Stimulated activated CD8-positive, alpha-beta memory T cell treated with anti-CD3 and anti-CD28 coated beads, Interleukin-15, amount 100 ng/mL, for 1 hour (primary cell): ENCODE measurements at places on chromosomes 7 and 10.

GRCh38 chr7:151008143-151008510 lies 16.2 kb downstream of the ATG9B start:
- DNase-seq, result no peak

GRCh38 chr10:130568246-130568645 lies 432.1 kb downstream of the GLRX3 start:
- DNase-seq, result no peak

GRCh38 chr7:78777829-78778228 lies 675.6 kb downstream of the MAGI2 start:
- no peak for DNase-seq

GRCh38 chr7:30913821-30914515 lies 2.3 kb downstream of the AQP1 start:
- no peak for DNase-seq

- DNase-seq, result no peak
Measured at GRCh38 chr10:128437786-128438345, 311.6 kb upstream of the MKI67 start.

DNA sequence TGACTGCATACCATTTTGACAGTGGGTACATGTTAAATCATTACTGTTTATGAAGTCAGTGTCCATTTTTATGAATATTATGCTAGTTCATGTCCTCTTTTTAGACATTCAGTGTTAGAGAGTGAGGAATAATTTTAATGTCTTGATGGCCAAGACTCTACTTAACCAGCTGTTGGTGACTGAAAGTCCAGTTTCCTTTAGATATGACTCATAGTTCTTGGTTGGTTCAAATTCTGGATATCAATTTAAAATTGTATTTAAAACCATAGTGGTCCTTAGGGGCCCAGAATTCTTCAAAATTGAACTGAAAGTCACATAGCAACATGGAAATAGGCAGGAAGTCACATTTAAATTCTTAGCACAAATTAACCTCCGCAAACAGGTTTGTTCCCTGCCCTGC lies 196.5 kb upstream of the PRPS1L1 start:
- no peak for DNase-seq

DNA sequence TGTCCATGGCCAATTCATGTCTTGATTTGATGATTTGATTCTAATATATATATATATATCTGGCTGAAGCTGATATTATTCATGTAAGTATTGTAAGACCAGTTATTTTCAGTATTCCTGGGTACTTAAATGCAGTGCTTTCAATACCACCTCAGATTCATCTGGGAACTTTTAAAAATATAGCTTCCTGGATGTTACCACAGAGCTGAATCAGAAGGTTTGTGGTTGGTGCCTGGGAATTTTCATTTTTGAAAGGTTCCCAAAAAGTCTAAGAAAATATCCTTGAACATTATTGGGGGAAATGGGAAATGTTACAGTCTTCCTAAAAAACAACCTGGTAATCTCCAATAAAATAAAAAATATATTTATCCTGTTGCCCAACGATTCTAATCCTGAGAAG lies 10.7 kb upstream of the PPP3CB start:
- no peak for DNase-seq

GRCh38 chr7:102042016-102042656 lies 224.7 kb downstream of the CUX1 start:
- no peak for DNase-seq

DNA sequence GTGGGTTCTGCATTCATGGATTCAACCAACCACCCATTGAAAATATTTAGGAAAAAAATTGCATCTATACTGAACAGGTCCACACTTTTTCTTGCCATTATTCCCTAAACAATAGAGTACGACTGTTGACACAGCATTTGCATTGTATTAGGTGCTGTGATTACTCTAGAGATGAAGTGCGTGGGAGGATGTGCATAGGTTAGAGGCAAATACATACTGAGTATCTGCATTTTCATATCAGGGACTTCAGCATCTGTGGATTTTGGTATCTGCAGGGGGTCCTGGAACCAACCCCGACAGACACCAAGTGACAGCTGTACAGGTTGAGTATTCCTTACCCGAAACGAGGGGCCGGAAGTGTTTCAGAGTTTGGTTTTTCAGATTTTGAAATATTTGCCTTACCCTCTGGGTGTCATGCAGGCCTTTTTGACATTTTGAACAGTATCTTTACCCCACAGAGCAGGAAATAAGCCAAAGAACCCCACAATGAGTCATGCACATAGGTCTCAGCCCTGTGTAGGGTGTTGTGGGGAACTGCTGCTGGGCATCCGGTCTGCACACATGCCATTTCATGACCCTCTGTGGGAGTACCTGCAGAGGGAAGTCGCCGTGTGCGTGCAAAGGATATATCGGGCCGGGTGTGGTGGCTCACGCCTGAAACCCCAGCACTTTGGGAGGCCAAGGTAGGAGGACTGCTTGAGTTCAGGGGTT lies 14.5 kb downstream of the NUDT5 start:
- no peak for DNase-seq

DNA sequence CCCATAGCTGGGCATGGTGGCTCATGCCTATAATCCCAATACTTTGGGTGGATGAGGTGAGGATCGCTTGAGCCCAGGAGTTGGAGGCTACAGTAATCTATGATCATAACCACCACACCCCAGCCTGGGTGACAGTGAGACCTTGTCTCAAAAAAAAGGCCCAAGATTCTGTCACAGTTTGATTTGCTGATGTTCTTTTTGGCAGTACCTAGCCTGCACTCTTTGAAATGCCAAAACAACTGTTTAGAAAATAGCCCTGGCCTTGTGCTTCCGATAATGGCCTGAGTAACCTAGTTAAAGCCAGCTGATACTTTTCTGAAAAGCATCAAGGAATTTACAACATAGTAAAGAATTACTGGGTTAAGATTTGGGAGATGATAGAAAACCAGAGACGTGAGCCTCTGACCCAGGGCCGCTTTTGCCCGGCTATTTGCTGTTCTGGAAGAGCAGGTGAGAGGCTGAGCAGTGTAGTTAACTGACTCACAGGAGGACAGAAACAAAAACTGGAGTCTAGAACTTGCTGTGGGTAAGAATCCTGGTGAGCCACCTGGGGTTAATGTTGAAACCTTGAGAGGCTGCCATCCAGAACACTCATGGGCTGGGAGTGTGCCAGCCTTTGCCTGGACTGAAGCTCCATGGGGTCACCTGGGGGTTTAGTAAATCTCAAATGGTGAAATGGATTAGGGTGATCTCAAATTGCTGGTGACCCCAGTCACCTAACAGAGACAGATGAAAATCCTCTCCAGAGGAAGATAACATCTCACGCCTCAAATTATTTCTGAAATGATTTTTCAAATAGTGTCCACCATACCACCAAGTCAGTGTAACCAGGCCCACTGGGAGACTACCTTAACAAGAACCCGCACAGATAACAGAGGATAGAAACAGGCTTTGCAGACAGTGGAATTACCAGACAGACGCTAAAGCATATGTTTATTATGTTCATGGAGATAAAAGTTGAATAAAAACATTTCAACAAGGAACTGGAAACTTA lies 51.8 kb downstream of the GALNT11 start:
- no peak for DNase-seq

- no peak for DNase-seq
Measured at GRCh38 chr10:34294137-34294536, 521.0 kb downstream of the PARD3 start.

- no peak for DNase-seq
Measured at GRCh38 chr10:92419740-92420545, 129.0 kb downstream of the MARCHF5 start.

GRCh38 chr10:112335868-112336265 lies 38.0 kb upstream of the ACSL5 start:
- no peak for DNase-seq

- no peak for DNase-seq
Measured at GRCh38 chr10:100960251-100960650, 9.1 kb upstream of the SEMA4G start.

DNA sequence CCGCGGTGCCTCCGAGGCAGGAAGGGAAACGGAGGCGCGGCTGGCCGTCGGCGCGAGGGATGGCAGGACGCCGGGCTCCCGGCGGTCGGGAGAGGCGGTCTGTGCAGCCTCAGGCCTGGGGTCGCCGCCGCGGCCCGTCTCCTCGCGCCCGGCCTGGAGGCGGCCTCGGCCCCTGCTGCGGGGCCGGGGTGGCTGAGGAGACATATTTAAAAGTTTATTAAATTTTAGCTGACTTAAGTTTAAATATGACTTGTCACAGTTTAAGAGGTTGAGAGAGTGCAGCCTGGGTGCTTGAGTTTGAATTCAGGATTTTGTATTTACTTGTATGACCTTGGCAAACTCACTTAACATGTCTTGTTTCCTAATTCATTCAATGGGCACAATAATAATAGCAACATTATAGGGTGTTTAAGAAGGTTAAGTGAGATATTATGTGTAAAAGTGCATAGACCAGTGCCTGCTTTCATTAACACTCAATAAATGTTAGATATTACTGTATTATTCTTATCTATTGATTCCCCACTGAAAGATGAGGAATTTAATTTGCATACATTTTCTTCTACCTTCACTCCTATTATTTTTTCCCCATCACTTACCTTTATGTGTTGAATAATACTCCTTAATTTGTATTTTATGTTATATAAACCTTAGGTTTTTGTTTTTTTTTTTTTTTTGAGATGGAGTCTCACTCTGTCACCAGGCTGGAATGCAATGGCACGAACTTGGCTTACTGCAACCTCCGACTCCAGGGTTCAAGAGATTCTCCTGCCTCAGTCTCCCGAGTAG lies 718 bp downstream of the DYNC2I1 start:
- DNase-seq, result no peak

DNA sequence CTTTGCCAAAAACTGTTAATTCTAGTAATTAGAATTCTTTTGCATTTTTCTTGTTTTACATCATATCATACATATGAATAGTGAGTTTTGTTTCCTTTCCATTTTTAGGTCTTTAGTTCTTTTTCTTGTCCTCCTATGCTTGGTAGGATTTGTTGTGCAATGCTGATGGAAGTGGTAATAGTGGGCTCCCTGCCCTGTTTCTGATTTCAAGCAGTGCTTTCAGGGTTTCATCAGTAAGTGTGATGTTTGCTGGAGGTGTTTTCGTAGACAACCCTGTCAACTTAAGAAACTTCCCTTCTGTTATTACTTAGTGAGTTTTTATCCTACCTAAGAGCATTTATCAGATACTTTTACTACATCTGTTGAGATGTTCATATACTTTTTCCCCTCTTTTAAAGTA lies 50.5 kb downstream of the CSGALNACT2 start:
- no peak for DNase-seq

GRCh38 chr10:29646238-29646902 lies 11.6 kb upstream of the SVIL start:
- no peak for DNase-seq

DNA sequence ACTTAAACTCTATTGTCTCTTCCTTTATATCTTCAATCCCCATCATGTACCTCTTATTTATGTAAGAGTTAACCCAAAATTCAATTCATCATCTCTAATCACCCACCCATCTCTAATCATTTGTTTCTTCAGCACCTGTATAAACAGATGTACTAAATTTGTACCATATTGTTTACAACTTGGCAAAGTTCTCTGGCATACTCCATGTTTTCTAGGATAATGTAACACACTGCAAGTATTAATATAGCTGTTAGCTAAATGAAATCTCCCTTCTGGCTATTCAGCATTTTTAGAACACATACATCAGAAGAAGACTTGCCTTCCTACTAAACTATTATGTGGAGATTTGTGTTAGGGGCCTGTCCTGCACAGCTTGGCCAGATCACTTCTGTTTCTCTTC lies 33.1 kb downstream of the MALSU1 start:
- no peak for DNase-seq

- no peak for DNase-seq
Measured at GRCh38 chr7:157270060-157270444, 66.8 kb upstream of the DNAJB6 start.

GRCh38 chr7:25680636-25681035 lies 452.4 kb upstream of the NPVF start:
- DNase-seq, result no peak

- DNase-seq, result no peak
Measured at GRCh38 chr10:125765835-125766234, 9.8 kb downstream of the MMP21 start.

DNA sequence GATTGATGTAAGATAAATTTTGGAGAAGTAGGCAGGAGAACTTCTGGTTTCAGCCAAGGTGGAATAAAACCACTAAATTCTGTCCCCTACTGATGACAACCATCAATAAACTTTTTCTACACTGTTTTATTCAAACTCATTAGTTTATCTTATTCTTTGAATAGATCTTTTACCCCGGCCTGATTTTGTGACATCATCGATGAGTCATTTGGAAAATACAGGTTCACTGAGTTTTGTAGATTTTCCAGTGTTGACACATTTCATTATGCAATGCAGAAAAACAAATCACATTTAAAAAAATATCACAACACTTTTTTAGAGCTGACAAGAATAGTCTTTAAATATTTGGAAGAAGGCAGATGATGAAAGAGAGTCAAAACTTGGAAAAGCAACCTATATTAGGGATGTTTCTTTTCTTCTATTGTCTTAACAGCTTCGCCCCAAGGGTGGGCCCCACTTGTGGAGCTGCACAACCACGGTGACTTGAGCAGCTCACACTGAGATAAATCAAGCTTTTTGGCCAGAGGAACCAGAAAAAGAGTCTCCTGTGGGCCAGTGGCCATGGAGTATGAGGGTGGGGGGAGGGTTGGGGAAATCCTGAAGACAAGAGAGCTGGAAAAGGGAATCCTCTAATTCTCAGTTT lies 112.8 kb downstream of the PTEN start:
- no peak for DNase-seq

GRCh38 chr10:13113544-13113943 lies 13.6 kb downstream of the OPTN start:
- DNase-seq, result no peak

DNA sequence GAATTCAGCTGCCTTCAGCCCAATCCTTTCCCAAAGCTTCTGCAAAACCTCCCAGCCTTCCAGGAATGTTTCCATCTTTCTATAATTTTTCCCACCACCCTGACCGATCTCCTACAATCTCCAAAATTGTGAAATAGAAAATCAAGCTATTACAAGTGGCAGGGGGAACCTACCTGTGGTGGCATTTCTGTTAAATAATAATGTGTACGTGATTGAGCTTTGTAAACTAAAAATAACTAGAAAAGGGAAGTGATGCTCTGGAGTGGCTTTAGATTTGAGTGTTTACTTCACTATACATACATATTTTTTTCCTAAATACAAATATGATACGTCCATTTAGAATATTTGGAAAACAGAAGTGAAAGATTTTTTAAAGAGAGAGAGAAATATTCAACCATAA lies 593.6 kb downstream of the GRM8 start:
- DNase-seq, result no peak

- no peak for DNase-seq
Measured at GRCh38 chr10:133254421-133255120, 16.9 kb downstream of the VENTX start.

DNA sequence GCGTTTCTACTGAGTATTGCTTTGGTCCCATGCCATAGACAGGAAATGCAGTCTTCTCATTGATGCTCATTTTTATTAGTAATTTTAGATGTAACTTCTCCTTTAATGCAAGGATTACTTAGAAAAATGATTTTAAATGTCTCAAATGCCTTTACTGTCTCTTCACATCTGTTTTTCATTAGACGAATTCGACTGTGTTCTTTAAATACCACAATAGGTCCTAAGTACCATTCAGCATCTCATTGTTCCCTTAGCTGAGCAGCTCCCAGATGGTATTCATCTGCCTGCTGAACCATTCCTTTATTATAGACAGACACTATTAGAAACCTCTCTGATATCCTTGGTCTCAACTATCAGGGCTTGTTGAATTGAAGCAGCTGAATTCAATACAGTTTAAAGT lies 113.6 kb downstream of the LSMEM1 start:
- no peak for DNase-seq
